ENCODE measurements at places on chromosomes 13 and 19.

DNA sequence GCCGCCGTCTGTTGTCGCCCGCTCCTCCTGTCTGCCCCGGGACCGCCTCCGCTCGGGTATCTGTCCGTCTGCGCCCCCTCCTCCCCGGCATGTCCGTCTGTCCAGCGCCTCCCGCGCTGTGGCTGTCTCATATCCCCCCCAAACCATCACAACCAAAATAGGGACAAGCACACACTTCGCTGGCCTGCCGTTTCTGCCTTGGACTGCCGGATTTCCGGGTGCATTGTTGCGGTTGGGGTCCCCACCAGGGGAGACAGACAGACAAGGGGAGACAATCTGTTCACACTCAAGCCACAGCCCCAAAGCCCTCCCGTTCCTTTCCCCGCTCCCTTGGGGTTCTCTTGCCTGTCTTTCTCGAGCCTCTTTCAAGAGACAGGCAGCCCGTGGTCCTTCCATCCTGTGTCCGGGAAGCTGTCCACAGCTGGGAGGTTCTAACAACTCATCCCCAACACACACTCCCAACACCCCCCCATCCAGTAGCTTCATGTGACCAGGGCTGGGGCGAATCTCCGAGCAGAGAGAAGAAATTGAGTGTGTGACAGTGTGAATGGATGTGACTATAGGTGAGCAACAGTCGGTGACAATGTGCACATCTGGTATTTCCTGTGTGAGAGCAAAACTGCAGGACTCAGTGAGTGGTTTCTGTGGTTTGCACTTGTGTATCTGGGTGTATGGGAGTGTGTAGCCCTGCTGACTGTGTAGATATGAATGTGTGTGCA, 16.5 kb upstream of the FOSB start:
- peak; percentile 66 for DNase-seq

DNA sequence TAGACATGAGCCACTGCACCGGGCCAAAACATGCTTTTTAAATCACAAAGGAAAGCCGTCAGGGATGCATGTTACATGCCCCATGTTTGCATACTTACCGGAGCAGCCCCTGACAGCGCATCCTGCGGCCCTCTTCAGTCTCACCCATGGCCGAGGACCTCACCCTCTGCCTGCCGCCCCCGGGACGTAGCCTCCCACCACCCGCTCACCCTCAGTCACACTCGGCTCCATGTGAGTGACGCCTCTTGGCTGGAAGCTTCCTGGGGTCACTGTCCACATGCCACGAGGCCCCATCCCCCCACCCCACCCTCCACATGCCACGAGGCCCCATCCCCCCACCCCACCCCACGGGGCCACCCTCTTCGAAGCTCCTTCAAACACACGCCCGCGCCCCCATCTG, 46.1 kb upstream of the SPACA7 start:
- no peak for DNase-seq

- peak; percentile 94 for DNase-seq
These were observed at the start of gene SIAH3 for GRCh38 chr13:45851171-45851921. TSS of gene SIAH3 (minus strand) at chr13:45851753. CDS start at chr13:45851629, 124 bp downstream.

DNA sequence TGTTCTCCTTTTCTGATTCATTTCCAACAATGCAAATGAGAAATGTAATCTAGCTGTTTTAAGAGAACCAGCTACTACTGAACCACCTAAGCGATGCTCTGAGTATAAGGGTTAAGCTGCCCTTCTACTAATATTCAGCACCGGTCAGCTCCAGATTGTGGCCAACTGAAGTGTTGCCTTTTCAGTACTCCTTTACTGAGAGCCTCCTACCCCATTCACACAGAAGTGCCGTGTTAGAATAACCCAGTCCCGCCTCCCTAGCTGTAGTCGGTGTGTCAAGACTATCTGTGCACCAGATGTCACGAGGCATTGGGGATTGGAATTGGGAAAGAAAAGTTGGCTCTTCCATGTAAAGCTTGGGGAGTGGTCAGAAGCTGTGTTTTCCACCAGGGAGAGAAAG, 45.4 kb downstream of the FAM124A start:
- DNase-seq: no peak

- no peak for DNase-seq
These were observed 50.6 kb downstream of the IPO5 start for GRCh38 chr13:98004107-98004506.

DNA sequence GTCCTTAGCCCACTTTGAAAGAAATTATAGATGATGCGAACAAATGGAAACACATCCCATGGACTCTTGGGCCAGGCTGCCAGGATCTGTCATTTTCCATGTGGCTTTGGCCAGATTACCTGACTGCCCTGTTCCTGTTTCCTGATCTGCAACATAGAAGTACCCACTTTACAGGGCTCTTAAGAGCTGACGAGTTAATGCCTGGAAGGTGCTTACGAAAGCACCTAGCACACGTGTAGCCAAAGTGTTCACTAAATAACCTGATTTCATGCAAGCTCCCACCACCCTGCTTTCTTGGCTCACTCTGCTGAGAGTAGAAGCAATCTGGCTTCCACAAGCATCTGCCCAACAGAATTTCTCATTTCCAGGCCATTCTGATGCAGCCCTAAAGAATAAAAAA, 575.2 kb downstream of the MYO16 start:
- no peak for DNase-seq

- peak; percentile 17 for DNase-seq
These were observed 160.1 kb downstream of the SPRY2 start for GRCh38 chr13:80180740-80181355.

- DNase-seq: no peak
These were observed 104.2 kb downstream of the UBL3 start for GRCh38 chr13:29746148-29746677.

GRCh38 chr13:101205408-101205807, 210.9 kb downstream of the NALCN start:
- no peak for DNase-seq

- no peak for DNase-seq
These were observed at the start of gene PLIN4 for GRCh38 chr19:4518345-4519171. TSS of gene PLIN4 (minus strand) at chr19:4518486. CDS start at chr19:4518272, 214 bp downstream.

DNA sequence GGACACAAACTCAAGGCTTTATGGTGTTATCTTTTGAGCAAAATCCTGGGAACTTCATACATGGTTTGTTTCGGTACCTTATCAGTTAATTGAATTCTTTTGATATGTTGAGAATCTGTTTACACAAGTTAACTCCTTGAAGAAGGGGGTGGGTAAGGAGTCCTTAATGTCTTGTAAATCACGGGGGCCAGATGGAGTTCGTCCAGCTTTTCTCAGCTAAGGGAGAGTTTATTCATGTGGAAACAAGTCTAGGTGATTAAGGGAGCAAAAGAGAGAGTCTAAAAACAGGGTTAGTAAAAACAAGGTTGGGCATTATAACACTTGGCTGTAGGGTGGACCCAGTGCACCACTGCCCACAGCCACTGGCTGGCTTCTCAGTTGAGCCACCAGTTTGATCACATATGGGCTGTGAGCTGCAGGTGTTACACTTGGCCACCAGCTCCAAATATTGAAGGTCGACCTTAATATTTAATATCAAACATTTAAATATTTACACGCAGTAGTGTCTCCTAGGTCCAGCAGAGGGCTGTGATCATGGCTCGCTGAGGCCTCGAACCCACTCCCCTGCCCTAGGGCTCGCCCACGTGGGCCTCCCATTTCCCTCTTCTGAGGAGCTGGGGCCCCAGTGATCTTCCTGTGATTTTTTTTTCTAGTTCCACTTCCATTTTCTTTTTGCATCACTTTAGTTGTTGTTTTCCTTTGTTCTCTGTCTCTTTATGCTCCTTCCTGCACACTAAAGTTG, 21.0 kb upstream of the ZNF43 start:
- no peak for DNase-seq

DNA sequence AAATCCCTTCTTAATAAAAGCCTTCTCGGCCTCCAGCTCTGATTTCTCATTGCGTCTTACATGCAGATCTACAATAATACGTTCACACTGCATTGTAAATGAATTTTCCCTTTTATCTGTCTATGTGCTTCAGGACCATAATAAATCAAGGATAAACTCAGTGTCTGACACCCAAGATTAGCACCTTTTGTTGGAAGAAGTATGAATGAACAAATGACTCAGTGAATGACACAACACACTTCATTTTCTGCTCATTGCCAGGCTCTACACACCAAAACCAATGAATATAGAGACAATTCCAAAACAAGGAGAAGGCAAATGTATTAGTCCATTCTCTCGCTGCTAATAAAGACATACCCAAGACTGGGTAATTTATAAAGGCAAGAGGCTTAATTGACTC, 1224.4 kb downstream of the EFNB2 start:
- DNase-seq: no peak

- DNase-seq: no peak
These were observed 1422.2 kb upstream of the PCDH20 start for GRCh38 chr13:62837895-62838294.

DNA sequence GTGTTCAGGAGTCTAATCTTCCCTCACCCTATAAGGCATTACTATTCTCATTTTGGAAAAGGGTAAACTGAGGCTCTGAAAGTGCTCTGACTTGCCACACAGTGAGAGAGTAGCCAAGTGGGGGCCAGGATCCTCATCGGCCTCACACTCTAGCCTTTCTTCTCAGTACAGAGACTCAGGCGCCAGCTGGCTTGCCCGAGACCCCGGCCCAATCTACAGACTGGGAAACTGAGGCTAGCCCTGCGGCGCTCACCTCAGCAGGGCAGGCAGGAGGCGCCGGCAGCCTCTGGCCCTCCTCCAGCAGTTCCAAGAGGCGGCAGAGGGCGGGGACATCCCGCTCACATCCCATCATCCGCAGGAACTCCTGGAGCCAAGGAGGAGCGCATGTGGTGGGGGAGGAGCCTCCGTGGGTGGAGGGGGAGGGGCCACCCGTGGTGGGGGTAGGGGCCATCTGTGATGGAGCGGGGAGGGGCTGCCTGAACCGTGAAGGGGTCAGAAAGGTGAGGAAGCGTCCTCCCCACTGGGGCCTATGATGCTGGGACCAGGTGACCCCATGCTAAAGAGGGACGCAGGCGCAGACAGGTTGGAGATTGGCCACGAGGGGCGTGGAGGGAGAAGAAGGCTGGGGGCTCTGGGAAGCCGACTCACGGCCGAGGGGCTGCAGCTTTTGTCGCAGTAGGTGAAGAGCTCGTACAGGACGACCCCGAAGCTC, 8.7 kb upstream of the INSL3 start:
- peak; percentile 89 for DNase-seq

- DNase-seq: no peak
These were observed 130.0 kb downstream of the ATP11A start for GRCh38 chr13:112819816-112820215.

GRCh38 chr13:64078025-64078424, 2662.4 kb upstream of the PCDH20 start:
- no peak for DNase-seq

DNA sequence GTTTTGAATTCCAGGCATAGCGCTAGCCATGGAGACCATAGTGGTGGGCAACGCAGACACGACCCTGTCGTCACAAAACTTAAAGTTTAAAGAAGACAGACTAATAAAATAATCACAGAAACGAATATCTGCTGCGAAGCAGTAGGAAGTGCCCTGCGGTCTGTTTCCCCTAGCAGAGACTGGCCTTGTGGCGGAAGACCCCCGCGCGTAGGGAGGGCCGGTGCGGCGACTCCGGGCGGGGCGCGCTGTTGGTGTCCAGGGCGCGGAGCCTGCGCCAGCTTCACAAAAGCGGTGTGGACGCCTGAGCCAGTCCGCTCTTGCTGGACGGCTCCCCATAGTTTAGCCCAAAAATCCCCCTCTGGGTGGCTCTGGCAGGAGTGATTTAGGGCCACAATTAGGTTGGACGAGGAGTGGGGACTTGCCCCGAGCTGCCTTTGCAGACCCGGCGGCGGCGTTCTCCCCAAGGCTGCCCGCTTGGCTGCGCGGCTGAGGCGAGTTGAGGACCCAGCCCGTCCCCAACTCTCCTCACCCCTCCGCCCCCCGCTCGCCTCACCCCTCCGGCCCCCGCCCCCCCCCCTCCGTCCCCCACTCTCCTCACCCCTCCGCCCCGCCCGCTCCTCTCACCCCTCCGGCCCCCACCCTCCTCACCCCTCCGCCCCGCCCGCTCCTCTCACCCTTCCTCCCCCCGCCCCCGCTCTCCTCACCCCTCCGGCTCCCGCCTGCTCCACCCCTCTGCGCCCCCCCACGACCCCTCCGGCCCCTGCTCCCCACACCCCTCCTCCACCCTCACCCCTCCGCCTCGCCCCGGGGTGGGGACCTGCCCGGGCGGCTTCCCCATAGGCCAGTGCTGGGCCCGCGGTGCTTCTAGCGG, 14.2 kb upstream of the LATS2 start:
- no peak for DNase-seq

GRCh38 chr19:10768936-10769335, 51.1 kb downstream of the DNM2 start:
- no peak for DNase-seq

GRCh38 chr13:29125934-29126424, 305.8 kb downstream of the MTUS2 start:
- DNase-seq: no peak

- DNase-seq: no peak
These were observed 418.3 kb downstream of the DIAPH3 start for GRCh38 chr13:59745392-59745788.

DNA sequence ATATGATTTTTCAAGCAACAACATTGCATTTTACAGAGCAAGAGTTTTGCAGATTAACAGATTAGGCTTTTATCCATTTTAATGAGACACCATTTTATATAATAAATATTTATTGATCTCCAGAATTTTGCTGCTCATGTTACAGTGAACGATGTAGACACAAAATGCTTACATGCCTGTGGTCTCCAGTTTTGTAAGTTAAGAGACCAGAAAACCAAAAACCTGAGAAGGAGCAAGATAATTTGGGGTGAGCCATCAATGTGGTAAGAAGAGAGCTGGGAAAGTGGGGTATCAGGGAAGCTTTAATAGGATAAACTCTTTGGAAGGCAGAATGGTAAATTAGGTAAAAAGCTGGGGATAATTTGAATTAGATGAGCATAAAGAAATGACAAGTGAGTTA, 2100.5 kb upstream of the PCDH20 start:
- DNase-seq: no peak

DNA sequence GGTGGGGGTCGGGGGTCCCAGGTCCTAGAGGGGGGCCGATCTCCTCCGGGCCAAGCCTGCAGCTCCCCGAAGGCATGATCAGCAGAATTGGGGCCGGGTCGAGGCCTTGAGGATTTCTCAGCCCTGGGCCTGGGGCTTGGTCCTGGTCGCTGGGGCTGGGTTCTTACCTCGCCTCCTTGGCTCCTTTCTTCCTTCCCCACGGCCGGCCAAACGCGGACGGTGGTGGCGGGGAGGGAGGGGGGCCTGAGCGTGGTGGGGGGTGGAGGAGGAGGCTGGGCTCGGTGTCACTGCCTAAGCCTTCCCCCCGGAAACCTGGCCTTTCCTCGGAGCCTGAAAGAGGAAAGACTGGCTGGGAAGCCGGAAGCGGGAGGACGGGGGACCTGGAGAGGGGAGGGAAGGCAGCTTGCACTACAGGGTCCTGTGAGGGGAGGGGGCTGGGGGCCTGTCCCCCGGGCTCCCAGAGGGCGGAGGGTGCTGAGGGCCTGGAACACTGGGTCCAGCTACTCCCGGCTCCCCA, at the start of gene ZNF579:
Gene ZNF579, minus strand, starts transcription at position 221 of the 517 bp plus-strand sequence. CDS start 1,209 bp downstream, outside the sequence.
- DNase-seq: peak; percentile 97

- no peak for DNase-seq
These were observed 22.3 kb downstream of the GRIN2D start for GRCh38 chr19:48415806-48416221.

All from brain (organoid and tissue), 16 donors.